Stimulated activated CD8-positive, alpha-beta memory T cell treated with anti-CD3 and anti-CD28 coated beads, Interleukin-7, amount 100 ng/mL, for 4 hours (primary cell): ENCODE measurements at places on chromosomes 7 and 10.

DNA sequence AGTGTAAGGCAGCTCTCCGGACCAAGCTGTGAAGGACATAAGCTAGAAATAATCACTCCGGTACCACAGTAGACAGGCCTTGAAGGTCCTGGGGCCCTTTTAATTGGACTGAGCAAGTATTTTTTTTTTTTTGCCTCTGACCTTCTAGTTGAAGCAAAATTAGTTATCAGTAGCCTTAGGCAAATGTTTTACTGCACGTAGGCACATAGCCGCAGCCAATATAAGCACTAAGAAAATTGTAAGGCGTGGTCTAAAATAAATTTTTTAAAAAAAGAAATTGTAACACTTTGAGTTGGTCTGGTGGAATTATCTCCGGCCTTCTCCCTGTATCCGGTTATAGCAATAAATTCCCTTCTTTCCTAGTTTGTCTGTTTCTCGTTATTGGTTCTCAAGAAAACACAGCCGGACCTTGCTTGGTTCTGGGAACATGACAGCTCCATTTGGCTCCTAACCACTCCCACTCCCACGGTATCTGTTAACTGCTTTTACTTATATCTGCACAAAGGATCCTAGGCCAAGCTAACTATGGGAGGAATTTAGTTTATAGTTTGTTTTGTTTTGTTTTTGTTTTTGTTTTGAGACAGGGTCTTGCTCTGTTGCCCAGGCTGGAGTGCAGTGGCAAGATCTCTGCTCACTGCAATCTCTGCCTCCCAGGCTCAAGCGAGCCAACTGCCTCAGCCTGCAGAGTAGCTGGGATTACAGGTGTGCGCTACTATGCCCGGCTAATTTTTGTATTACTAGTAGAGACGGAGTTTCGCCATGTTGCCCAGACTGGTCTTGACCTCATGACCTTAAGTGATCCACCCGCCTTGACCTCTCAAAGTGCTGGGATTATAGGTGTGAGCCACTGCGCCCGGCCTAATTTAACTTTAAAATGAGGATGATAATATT lies 124.4 kb upstream of the KIF5B start:
- DNase-seq, result no peak

DNA sequence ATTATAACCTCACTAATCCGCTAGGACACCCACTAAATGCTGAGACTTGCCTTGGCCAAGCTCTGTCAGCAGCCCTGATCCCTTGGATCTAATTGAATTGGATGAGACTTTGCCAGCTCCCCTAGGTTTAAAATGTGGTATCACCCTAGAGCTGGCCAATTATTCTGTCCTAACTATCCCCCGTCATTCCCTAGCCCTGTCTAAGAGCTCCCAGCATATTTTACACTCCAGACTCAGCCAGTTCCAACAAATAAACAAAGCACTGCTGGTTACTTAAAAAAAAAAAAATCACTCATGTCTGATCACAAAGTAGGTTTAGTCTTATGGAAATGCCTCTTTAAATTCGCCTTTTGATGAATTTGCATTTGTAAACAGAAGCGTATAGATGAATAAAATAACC lies 147.9 kb upstream of the EGR2 start:
- no peak for DNase-seq

DNA sequence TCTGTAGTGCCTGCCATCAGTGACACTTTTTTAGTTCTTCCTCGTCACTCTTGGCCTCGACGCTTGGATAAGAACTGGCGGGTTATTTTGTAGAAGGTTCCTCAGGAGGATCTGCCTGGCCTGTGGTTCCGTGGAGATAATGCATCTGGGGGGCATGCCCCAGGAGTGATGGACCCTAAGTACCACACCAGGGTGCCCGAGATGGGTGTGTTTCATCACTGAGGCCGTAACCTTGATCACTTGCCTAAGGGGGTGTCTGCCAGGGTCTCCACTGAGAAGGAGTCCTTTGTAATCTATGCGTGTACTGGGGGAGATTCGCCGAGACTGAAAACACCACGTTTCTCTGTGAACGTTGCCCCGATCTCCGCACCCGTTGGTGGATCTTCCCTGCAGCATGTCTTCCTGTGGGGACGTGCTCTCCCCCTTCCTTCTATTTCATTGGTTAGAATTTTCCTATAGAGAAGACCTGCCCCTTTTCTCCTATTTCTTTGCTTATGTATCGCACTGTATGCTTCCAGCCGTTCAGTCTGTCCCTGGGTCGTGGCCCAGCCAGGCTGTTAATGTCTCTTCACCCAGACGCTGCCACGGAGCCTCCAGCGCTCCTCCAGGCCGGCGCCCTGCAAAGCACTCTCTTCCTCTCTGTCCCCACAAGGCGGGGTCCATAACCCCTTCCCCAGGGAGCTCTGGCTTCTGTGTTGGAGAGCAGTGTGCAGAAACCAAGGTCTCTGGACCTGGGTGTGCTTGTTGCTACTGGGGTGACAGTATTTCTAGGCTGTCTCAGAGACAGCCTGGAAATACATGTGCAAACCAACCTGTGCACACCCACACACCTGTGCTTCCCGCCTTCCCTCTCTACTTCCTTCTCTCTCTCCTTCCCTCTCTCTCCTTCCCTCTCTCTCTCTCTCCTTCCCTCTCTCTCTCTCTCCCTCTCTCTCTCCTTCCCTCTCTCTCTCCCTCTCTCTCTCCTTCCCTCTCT lies 14.4 kb upstream of the DPYSL4 start:
- DNase-seq, result no peak

DNA sequence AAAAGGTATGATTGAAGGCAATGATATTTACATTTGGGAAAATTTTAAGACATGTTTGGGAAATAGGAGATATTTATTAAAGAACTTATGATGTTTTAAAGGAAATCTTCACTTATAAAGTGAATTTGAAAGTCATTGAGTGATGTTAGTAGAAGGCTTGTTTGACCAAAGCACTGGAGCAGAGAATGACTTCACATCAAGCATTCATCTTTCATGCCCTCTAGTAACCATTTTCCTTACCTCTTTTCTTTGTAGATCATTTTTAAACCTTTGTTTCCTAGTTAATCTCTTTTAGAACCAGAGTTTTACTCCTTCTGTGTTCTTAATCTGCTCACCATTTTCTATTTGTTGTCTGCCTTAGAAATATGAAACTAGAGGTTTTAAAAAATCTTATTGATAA lies 111.3 kb upstream of the FOXP2 start:
- no peak for DNase-seq

- no peak for DNase-seq
Observed at GRCh38 chr10:100878291-100878910, 34.4 kb upstream of the SLF2 start.

DNA sequence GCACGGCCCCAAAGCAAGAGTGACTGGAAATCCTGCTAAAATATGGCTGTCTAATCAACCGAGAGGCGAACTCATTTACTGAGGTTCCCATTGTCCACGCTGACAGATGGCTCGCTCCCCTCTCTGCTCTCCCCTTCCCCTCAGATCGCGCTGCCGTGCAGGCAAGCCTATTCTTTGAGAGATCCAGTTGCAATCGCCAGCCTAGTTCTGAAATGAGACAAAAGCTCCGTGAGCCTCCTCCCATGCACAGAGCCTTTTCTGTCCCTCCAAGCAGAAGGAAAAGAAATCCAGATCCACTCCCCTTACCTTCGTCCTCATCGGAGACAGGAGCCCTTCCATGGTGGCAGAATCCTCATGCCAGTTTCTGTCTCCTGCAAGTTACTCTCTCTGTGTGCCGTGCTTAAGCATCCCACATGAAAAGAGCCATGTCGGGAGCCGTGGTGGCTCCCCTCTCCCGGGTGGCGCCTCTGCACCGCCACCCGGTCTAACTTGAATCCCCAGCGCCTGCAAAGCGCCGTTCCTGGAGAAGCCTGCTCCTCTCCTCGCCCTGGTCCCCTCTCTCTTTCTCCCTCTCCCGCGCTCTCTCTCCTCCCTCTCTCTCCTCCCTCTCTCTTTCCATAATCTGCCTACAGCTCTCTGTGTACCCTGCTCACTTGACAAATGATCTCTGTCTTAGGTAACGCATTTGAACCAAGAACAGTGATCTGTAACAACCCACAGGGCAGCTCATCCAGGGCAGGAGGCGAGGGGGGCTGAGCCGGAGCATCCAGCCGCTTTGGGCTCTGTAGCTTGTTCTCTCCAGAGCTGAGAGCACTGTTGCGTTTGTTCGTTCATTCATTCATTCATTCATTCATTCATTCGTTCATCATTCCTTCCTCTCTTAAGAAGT lies 156.8 kb downstream of the FRMD4A start:
- DNase-seq, result no peak

DNA sequence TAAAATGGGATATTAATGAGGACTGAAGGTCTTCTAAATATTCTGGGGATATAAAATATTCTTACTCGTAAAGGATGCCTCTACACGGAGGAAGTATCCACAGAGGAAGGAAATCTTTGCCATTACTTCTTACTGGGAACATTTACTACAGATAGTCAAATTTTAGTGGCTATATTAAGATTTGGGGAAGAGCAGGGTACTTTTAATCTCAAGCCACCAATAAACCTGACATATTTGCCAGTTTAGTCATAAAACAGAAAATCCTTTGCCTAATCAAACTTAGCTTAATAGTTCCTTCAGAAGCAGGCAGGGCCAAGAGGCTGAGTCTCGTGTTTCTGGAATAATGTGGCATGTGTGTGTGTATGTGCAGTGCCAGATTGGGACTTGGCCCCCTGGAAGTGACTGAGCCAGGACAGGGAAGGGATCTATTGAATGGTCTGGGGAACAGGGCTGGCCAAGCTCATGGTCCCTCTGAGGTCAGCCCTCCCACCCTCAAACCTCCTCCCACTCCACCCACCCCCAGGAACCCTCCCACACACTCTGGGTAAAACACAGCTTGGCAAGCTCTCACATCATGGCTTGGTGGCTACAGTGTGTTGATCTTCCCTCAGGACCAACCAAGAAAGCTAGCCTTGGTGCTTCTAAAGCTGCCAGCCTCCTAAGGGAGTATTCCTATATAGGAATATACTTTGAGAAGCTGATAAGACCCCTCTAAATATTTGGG lies 1.6 kb upstream of the PIK3CG start:
- no peak for DNase-seq

- no peak for DNase-seq
Observed at GRCh38 chr7:77571801-77572200, 34.7 kb downstream of the PTPN12 start.
